Caco-2 (cell line): ENCODE measurements at places on chromosomes 4 and X. TPM values are rescaled to one million over a fixed set of nuclear protein-coding genes. Genes with fewer than 3 reads are reported as not detected.

Gene IGSF1
- total RNA-seq = 1.00 and 1.4 TPM in 2 replicates

Gene PROM1
- total RNA-seq = 193 and 196 TPM in 2 replicates

DNA sequence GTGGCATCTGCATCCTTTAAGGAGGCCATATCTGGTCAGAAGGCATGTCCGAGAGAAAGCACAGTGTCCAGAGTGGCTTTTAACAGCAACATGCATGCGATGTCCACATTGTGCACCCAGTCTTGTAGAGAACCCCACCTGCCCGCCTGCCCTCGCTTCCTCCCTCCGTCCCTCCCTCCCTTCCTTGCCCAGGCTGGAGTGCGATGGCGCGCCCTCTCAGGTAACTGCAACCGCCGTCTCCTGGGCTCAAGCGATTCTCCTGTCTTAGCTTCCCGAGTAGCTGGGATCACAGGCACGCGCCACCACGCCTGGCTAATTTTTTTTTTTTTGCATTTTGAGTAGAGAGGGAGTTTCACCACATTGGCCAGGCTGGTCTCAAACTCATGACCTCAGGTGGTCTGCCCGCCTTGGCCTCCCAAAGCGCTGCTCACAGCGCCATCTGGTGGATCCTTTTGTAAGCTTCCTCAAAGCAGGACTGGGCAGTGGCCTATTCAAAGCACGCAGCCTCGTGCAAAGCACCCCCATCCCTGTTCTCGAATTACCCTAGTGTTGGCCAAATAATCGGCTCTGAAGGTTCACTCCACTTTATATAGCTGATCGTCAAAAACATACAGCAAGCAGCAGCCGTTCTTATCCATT lies 15.0 kb downstream of the BRCC3 start:
- peak; percentile 50 for DNase-seq

DNA sequence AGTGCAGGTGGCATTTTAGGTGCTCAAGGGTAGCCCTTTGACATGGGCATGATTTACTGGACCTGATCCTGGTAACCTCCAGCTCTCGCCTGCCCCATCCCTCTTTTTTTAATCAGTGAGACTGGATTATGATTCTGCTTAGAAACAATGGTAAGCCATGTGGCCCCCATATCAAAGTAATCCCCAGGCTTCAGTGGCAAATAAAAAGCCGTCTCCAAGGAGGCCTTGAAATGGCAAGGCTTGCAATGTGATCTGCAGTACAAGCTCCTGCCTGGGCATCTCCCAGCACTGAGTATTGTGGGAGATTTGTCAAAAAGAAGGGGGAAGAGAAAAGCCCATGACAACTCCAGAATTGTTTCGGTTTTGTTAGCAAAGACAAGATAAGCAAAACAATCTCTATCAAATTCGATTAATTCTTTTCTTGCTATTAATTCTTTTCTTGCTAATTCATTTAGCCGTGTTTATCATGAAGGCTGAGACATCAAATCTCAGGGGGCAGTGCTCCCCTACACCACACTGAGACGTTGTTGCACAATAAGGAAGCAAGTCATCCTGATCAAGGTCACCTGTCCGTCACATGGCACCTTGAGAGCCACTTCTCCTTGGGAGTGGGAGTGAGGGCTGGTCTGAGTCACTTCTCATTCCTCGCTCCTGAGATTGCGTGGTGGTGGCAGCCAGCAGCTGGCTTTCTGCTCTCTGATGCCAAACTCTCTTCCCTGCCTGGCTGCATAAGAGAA lies 312.7 kb upstream of the GATB start:
- no peak for DNase-seq

DNA sequence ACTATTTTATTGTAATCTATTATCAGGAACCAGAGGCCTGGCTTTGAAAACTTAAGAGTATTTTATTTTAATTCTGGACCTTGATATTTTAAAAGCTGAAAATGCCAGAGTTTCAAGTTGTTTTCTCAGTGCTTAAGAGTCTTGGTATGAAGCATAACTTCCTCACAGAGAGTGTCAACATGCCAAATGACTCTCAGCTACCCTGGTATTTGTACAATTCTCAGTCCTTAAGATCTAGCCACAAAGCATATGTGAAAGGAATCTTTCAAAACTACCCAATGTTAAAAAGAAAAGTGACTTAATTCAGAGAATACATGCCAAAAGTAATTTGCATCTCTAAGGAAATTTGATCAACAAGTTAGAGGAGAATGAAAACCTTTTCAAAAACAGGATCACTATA lies 171.9 kb downstream of the DKK2 start:
- no peak for DNase-seq
